ENCODE measurements at places on chromosomes 5 and 9.
A peak's percentile ranks its signal among the peaks of the same experiment; 100 is the strongest.

GRCh38 chr5:58156361-58156760, 303.5 kb downstream of the PLK2 start:
- DNase-seq, result no peak

DNA sequence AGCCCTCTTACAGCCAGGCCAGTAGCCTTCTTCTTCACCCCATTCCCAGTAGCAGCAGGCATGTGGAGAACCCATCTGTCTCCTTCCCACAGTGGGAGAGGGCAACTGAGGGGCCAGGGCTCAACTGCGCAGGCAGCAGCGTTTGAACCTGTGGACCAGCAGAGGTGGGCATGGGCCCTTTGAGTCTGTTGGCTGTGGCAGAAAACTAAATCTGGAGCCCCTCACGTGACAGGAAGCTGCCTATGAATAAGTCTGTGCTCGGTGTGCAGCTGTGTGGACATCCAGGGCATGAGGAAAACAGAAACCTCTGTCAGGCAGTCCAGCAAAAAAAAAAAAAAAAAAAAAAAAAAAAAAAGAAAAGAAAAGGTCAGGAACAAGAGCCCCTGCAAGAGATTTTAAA, 189.2 kb upstream of the NR3C1 start:
- DNase-seq, result no peak

- DNase-seq, result peak; percentile 48
Measured at GRCh38 chr5:96807075-96807654, 580 bp downstream of the ERAP1 start.

DNA sequence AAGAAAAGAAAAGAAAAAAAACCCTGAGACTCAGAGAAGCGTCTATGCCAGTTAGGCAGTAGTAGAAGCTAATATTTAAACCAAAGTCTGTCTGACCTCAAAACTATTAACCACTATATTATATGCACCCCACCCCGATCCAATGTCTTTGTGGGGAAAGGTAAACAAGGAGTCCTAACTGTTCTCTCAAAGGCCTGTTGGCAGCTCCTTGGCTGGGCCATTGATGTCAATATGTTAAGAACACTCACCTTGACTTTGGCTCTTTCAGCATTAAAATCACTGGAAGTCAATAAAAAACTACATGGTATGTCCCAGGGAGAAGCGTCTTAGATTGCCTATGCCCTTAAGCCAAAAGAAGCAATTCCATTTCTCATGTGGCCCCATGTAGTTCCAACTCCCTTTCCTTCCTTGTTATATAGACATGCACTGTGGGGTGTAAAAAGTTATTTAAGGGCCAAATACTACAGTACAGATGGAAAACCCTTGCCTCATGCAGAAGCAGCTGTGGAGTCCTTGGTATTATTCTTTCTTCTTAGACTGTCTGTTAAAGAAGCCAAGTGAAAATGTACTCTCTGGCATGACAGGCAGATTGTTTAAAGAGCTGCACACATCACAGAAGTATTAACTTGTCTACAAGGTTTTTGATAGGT, 308.6 kb upstream of the RPS23 start:
- DNase-seq, result no peak

DNA sequence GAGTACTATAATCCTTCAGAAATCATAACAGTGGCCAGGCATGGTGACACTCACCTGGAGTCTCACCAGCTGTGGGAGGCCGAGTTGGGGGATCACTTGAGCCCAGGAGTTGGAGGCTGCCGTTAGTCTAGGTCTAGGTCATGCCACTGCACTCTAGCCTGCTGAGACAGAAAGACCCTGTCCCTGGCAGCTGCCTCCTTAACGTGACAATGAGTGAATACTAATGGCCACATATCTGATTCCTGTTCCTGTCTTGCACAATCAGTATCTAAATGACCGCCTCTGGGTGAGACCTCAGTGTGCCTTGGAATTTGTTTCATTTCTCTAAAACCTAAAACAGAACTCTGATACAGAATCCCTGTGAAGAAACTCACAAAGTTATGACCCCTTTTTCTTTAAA, 131.0 kb upstream of the DAB2 start:
- no peak for DNase-seq

- no peak for DNase-seq
Measured at GRCh38 chr5:173294673-173295320, 33.4 kb downstream of the STC2 start.

DNA sequence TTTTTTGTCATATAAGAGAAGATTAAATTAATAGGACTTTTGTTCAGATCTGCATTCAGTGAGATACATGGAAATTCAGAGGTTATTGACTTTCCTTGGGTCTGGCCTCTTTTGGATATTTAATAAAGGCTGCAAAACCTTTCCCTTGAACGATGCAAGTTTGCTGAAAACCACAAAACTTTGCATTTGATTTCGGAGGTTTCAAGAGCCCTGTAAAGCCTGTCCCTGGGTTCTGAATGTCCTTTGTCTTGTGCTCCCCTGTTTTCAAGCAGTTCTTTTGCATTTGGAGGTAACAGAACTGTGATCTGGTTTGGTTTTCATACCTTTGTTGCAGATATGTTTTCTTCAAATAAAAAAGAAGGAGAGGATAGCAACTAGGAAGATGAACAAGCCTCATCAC, 188.1 kb upstream of the DMRT1 start:
- no peak for DNase-seq

- no peak for DNase-seq
Measured at GRCh38 chr5:156221816-156222215, 105.1 kb upstream of the SGCD start.

- DNase-seq, result no peak
Measured at GRCh38 chr9:95092262-95093072, 225.0 kb downstream of the FANCC start.

GRCh38 chr5:132238901-132239500, 11.3 kb upstream of the P4HA2 start:
- no peak for DNase-seq

- no peak for DNase-seq
Measured at GRCh38 chr5:150352244-150353031, 5.1 kb upstream of the TCOF1 start.

- no peak for DNase-seq
Measured at GRCh38 chr9:108012886-108013665, 523.5 kb upstream of the KLF4 start.

GRCh38 chr5:170075696-170076095, 30.0 kb upstream of the FOXI1 start:
- DNase-seq, result no peak

DNA sequence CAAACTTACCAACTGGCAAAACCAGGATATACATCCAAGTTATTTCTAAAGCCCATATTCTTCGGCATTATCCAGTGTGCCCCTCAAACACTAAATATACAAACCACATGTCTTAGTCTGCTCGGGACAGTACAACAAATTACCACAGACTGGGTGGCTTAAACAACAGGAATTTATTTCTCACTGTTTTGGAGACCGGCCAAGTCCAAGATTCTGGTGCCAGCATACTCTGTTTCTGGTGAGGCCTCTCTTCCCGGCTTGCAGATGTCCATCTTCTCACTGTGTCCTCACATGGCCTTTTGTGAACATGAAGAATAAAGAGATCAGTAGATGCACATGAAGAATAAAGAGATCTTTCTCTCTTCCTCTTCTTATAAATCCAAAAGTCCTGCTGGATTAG, 12.9 kb upstream of the SLCO6A1 start:
- no peak for DNase-seq

DNA sequence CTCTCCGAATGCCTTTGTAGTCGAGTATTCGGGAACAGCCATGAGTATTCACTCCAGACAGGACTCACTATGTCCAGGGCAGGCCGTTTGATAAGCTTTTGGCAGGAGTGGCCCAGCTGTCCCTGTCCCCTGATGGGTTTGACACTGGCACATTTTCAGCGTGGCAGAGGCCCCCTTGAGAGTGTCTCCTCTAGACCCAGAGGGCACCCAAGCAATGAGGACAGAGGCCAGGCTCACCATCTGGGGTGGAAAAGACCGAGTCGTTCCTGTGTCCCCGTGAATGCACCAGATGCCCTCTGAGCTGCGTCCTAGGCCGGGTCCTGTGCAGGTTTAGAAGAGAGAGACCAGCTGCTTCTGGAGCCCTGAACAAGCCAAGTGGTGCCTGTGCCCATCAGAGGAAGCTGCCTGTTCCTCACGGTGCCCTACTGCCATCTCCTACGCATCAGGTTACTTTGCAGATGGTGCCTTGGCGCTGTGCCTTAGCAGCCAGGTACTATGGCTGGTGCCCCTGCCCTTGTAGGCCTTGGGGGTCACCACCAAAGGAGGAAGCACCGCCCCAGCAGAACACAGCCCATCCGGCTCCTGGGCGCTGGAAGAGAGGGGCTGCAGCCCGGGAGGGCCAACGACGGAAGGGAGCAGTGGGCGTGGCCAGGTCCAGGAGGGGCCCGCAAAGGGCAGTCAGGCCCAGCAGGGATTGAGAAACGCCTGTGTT, 42.4 kb downstream of the LRSAM1 start:
- no peak for DNase-seq

- DNase-seq, result peak; percentile 57
Measured at GRCh38 chr9:124218438-124218982, 39.2 kb upstream of the NEK6 start.

DNA sequence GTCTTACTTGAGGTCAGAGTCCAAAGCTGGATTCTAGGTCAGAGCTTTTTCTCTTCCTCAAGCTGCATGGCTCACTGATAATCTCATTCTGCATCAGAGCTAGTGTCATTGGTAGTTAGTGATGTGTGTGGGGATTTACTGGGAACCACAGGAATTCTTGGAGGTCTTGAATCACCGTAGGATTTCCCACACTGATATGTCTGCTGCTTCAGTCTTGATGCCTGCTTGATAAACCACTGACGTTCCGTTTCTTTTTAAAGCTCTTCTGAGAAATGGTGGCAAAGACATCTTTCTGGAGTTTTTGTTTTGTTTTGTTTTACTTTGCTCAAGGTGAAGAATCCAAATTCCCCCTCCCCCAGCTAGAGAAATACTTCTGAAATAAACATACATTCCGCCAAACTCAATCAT, 1.2 kb upstream of the GARIN3 start:
- DNase-seq, result no peak

GRCh38 chr9:134533850-134534588, 107.6 kb upstream of the COL5A1 start:
- no peak for DNase-seq

DNA sequence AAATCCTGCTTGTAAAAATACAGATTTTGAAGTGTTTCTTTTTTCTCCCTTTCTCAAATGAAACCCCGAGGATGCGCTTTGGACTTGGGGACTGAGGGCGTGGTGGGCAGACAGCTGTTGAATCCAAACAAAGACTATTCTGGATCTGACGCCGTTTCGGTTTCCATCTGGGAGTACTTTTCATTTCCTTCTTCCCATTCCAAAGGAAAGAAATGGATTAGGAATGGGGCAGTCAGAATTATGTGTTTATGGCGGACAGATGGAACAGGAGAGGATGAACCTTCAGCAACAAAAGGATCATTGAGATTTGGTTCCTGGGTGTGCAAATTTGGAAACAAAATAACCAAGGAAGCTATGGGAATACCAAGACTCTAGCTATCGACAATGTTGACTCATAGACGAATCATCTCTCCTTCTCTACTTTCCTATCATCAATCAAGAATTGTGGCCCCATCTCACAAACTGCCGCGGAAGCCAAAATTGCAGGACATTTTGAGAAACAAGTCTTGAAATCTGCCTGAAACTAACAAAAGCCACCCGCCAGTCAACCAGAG, 300.6 kb downstream of the PARP8 start:
- DNase-seq, result no peak

GRCh38 chr9:80540387-80540786, 968.6 kb downstream of the TLE4 start:
- no peak for DNase-seq

DNA sequence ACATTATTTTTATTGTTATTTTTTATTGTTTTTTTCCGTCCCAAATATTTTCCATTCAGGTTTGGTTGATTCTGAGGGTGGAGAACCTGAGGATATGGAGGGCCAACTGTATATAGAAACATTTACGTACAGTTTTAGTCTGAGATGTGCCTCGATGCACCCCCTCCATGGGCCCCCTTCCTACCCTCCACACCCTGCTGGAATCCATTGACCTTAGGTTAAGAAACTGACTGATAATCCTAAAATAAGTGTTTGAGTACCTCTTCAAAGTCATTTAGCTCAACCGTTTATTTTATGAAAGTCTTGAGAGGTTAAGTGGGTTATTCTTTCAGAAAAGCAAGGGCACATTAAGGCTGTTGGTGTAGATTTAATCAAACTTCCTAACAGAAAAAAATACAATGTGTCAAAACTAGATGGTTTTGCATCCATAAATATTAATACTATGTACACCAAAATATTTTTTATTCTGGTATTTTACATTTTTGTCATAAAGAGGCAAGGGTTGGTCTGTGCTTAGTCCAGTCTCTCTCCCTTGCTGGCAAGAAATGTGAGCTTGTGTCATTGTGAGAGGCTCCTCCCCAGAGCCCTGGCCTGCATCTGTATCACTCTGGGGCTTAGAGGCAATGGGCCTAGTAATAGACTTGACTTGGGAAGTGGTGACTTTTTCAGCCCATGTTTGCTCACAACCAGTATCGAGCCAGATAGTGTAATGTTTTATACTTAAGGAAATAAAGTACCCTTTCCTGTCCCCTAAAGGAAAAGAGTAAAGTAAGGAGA, 15.7 kb downstream of the MTRR start:
- no peak for DNase-seq

- no peak for DNase-seq
Measured at GRCh38 chr5:63554191-63554590, 408.1 kb downstream of the HTR1A start.

DNA sequence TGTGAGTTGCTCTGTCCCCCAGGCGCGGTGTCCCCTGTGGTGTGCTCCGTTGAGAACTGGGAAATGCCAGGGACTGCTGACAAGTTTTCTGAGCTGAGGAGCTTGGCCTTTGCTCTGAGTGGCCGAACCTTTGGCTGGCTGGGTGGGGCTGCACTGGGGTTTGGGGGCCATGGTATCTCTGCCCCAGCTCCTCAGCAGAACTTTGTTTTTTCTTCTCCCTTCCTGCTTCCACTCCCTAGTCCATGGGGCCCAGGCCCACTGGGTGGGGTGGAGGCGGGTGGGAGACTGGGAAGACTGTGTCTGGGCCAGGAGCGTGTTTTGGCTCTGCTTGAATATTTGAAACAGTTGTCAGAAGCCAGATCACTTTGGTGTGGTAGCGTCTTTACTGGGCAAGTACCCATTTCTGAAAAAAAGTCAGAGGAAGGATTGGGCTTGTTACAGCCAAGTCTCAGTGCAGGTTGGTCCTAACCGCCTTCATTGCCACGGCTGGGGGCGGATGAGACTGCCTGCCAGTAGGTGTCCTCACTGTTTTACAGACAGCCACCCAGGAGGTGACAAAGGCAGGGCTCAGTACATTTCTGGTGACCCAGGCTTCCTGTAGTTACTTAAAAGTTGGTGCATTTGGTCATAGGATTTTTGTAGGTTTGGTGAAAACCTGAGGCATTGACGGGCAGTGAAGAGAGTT, 92.7 kb downstream of the DAB2IP start:
- DNase-seq, result peak; percentile 13

GRCh38 chr9:104944871-104945270, 16.9 kb upstream of the ABCA1 start:
- DNase-seq, result no peak

- DNase-seq, result no peak
Measured at GRCh38 chr5:77892061-77893010, 116.2 kb upstream of the TBCA start.

Measured in GDM1 (cell line).